ENCODE measurements at places on chromosomes 3 and 15.

DNA sequence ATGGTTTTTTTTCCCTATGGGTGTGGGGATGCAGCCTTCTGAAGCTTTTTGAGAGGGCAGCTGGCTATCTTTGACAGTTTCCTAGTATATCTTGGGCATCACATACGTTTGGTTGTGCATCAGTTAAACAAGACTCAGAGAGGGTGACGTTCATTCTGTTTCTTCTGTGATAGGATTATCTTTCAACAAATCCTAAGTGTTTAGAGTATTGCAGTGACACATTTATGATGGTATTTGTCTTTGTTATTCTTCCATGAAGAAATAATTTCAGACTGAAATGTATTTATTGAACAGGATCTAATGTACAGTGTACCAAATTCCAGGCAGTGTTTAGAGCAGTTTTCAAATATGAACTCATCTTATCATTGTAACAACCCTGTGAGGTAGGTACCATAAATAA lies 114.4 kb downstream of the PLCL2 start:
- DNase-seq = no peak

GRCh38 chr3:113279686-113280085 lies 68.3 kb downstream of the BOC start:
- no peak for DNase-seq

DNA sequence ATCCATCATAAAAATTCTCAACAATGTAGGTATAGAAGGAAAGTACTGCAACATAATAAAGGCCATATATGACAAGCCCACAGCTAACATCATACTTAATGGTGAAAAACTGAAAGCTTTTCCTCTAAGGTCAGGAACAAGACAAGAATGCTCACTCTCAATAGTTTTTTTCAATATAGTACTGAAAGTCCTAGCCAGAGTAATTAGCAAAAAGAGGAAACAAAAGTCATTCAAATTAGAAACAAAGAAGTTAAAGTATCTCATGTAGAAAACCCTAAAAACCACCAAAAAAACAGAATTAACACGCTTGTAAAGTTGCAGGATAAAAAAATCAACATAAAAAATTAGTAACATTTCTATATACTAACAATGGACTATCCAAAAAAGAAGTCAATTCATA lies 61.8 kb downstream of the MYH15 start:
- DNase-seq = no peak

DNA sequence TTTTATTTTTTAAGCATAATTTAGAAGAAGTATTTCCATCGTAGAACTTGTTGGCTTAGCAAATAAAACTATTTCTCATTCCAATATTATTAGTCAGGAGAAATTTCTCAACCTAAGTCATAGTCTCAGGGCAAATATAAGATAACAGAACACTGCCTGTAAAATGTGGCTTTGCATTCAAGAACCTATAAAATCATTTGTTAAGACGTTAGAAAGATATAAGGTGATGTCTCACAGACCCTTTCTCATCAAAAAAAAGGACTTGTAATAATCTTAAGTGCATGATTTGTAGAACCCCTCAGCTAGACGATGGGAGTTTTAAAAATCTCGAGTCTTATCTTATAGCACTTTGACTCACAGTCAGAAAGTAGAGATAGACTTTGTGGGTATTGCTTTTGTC lies 314.7 kb upstream of the CFAP20DC start:
- DNase-seq = no peak
